ENCODE measurements at places on chromosomes 3 and 15.

GRCh38 chr3:150451329-150452048 is 43.4 kb downstream of the TSC22D2 start:
- no peak for DNase-seq

DNA sequence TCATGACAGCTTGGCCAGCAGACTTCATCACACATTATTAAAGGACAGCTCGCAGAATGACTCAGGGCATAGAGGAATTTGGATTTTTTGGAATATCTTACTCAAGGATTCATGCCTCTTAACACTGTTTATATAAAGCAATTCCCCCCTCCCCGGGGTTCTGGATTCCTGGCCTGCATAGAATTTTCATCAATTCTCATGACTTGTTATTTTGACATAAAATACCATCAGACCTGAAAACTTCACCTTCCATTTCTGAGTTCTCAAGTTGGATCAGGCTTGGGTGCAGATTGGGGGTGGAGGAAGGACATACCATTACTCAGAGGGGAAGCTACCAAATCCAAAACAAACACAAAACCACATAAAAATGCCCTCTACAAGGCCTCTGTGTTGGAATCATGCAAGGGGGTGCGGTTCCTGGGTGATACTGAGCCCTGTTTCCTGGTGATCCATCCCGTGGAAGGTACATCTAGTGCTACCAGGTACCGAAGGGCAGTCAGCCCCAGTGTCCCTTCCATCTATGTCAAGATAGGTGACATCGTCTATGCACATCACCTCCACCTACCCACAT is 95.3 kb downstream of the DAPK2 start:
- peak; percentile 67 for DNase-seq

DNA sequence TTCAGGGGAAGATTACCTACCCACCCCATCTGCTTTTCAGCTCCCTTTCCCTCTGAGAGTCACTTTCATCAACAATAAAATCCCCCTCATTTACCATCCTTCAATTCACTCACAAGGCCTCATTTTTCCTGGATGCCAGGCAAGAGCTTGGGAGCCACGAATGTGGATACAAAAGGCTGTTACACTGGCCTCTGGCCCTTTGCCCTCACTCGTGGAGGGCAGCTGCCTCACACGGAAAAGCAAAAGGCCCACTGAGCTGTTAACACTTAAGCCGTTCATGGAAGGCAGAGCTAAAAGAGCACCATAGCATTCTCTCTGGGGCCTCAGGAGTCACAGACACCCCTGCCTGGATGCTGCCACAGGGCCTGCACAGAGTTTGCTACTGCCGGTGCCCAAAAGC is 102.4 kb upstream of the TUSC7 start:
- no peak for DNase-seq

- DNase-seq = no peak
These were observed 13.6 kb downstream of the PDZRN3 start for GRCh38 chr3:73611176-73611575.

DNA sequence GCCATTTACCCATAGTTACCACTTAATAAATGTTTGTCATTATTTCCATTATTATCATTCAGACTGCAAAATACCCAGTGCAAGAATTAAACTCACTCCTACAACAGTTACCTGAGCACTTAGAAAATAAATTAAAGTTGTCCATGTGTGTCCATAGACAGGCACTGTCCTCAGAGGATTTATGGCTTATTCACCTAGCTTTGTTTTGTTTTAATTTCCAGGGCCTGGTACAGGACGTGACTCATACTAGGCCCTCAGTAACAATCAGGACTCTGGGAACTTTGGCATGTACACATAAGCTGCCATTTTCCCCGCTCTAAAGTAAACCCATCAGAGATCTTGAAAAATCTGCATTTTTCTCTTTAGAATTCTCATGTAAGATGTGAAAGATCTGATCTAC is 458.5 kb upstream of the ARRDC4 start:
- peak; percentile 42 for DNase-seq

DNA sequence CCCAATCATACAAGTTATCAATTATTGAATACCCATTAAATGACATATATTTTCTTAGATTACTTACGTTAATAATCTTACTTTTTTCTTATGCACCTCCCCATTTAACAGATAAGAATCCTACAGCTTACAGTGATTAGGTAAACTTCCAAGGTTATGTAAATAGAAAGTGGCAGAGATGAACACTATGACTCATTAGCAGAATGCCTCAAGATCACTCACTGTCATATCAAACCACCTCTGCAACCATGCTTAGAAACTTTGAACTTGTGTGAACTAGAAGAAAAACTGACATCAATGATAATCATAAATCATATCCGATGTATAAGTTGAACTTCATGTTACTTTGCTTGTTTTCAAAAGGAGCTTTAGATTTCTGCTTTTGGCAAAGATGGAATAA is 911.6 kb upstream of the ARPP21 start:
- DNase-seq = no peak

GRCh38 chr3:52090131-52090932 is 34.0 kb upstream of the DUSP7 start:
- peak; percentile 81 for DNase-seq

DNA sequence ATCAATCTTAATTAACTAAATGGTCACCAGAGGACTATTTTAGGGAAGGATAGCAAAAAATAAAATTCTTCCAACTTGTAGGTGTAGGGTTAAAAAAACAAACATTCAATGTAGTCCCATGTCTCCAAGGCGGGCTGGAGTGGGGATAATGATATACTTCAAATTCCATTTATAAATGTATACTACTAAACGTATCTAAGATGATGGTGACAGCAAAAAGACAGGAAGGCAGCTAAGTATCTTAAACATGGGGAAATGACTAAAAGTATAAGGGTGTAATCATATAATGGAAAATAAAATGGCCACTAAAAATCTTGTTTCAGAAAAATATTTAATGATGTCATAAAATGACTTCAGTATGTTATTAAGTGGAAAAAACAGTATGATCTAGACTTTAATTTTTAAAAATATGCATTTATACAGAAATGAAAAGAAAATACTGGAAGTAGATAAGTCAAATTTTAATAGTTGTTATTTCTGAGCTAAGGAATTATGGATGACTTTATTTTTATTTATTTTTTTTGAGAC is 181.7 kb downstream of the SUCLG2 start:
- no peak for DNase-seq

- DNase-seq = no peak
These were observed 75.7 kb upstream of the SLC4A7 start for GRCh38 chr3:27559835-27560234.

GRCh38 chr3:14470461-14470860 is 68.1 kb downstream of the SLC6A6 start:
- no peak for DNase-seq

DNA sequence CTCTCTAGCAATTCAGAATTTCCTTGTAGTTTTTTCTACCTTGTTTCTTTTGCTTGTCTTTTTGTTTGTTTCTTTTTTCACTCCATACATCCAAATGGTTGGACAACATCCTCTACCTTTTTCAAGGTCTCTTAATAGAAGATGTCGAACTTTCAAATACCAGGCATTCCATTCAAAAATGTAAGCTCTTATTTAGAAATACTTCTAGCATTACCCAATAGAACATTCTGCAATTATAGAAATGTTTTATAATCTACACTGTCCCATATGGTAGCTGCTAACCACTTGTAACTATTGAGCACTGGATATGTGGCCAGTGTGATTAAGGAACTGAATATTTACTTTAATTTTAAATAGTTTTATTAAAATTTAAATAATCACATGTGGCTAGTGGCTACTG is 196.2 kb upstream of the MRPL3 start:
- no peak for DNase-seq

GRCh38 chr3:5202222-5202621 is 14.7 kb downstream of the EDEM1 start:
- DNase-seq = no peak

GRCh38 chr3:150069154-150069527 is 98.4 kb upstream of the PFN2 start:
- DNase-seq = no peak

DNA sequence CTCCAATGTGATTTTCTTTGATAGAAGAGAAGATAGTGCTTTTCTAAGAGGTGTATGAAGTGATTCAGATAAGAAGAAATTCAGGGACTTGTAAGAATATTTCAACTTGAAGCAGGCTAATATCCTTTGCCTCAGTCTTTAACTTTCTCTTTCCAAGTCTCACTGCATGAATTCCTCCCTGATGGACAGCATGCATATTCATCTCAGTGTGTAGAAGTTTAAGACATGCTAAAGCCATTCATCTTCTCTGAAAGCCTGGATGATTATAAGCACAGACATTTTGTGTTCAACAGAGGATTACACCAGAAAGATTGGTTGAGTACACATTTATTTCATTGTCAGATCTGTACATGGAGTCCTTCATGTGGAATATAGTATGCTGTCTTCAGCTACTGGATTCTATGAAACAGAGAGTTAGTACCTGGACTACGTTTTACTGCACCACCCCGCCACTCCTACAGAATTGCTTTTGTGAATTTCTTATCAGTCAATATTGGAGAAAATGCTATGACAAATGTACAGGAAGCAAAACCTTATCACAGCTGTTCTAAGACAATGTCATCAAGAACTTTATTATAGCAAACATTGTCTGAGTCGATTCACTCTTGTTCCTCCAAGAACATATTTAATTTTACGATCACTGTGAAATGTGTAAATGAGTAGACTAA is 1346.1 kb downstream of the OTOL1 start:
- no peak for DNase-seq

- DNase-seq = no peak
These were observed 954 bp upstream of the DGKG start for GRCh38 chr3:186362988-186363387.

DNA sequence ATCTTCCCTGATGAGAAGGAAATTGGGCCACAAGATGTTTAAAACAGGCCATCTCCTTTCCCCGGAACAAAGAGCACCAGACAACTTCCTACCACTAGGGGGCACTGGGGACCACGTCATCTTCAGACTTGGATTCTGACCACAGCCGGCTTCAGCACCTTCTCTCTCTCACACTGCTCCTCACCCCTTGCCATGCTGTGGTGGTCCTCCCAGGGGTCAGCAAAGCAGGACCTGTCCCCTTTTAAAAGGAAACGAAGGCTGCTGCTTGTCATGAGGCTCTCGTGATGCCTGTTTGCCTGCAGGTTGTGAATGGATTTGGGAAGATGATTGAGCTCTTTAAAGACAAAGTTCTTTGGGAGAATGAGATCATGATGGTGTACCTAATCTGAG is 16.2 kb downstream of the RFT1 start:
- no peak for DNase-seq

DNA sequence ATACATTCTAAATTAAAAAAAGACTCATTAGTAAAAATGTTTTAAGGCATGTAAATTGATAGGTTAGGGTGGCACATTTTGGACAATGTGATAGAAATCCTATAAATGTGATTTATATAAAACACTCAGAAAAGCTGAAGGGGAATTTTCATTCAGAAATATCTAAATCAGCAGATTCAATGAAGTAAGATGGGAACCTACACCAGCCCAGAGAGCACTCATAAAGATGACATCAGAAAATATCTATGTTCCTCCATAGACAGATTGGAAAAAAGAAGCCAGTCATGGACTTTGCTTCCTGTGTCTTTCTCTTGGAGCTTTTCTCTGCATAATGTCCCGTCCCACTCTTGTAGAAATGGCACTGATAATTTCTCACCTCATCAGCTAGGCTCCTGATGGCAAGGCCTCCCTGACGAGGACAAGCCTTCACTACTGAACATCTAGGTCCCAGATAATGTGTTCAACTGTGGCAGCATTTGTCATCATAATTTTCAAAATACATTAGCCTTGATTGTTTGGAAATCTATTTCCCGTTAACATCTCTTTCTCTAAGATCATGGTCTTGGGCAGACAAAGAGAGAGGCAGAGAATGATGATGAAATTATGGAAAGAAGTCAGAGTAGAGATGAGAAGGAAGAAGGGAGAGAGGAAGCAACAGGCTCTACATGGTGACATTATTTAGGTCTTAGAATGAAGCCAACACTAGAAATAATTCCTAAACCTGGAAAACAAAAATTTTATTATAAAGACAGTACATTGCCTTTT is 354.4 kb downstream of the NTRK3 start:
- DNase-seq = no peak

GRCh38 chr15:29968895-29969561 is 113.7 kb upstream of the GOLGA8J start:
- no peak for DNase-seq

GRCh38 chr3:175778994-175779393 is 919.9 kb downstream of the NAALADL2 start:
- DNase-seq = no peak

DNA sequence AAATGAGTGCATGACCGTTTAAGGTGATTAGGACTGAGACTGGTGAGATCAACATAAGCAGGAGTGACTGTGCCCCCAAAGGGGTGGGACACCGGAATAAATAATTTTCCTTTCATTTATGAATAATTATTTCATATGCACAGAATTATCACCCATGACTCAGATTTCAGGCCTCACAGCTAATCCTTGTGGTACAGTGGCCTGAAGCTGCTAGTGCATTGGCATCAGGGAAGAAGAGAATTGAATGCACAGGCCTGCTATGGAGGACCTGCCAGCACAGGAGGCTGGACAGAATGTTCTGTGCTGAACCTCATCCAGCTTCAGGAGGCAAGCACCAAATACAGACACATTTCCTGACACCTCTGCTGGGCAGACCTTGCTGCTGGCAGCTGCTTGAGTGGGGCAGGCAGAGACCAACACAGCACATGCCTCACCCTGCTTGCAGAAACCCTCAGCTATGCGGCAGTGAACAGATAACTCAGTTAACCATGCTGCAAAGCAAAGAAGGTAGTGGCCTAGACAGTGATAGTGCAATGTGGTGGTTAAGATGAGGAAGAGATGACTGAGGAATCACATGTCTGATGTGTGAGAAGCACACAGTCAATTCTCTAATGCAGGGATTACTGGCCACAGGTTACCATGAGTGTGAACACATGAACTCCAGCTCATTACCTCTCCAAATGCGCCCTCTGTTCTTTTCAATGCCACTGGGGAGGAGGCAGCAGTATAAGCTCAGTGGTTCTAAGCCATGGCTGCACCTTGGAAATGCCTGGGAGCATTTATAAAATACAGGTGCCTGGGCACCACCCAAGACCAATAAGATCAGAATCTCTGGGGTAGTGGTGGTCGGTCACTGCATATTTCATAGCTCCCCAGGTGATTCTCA is 68.1 kb upstream of the SCN5A start:
- no peak for DNase-seq

DNA sequence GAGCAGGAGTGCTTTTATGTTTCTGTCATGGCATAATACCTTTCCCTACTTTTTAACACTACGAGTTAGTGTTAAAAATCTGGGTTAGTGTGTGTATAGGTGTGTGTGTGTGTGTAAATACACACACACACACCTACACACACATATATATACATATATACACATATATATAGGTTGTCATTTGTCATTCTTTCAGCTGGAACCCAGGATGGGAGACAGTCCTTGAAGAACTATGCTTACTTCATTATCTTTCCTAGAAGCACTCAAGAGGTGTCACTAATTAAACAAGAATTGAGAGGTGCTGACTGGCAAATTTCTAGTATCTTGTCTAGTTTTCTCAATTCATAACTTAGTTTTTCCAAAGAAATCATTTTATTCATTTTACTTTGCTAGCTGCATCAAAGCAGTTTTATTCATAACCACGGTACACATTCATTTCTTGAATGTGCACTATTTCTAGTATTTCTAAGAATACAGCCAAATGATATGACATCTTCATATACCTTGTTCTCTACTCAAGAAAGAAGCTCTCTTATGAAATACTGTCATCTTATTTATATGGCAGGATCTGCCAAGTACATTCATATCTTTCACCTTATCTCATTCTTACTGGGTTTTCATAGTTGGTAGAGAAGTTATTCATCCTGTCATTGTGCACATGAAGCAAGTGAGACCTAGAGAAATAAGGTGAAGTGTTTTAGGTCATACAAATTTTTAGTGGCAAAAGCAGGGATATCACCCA is 46.6 kb downstream of the ISL2 start:
- no peak for DNase-seq

GRCh38 chr3:155912579-155913190 is 42.2 kb downstream of the GMPS start:
- DNase-seq = no peak

All from non-pigmented ciliary epithelial cell (primary cell).